Activated CD4-positive, alpha-beta T cell treated with anti-CD3 and anti-CD28 coated beads, Interleukin-2, amount 10 ng/mL, durations not matched to agents 7 days and 5 days (primary cell): ENCODE measurements at places on chromosomes 1 and 21.

GRCh38 chr1:195337646-195338045, 1270.6 kb downstream of the KCNT2 start:
- no peak overlapping the region for H3K4me3 ChIP-seq
- H3K36me3 ChIP-seq, result no peaks in the 10 kb centered on the region
- no peak overlapping the region for H3K27ac ChIP-seq
- H3K4me1 ChIP-seq, result no peaks in the 10 kb centered on the region
- no peaks in the 10 kb centered on the region for H3K27me3 ChIP-seq

DNA sequence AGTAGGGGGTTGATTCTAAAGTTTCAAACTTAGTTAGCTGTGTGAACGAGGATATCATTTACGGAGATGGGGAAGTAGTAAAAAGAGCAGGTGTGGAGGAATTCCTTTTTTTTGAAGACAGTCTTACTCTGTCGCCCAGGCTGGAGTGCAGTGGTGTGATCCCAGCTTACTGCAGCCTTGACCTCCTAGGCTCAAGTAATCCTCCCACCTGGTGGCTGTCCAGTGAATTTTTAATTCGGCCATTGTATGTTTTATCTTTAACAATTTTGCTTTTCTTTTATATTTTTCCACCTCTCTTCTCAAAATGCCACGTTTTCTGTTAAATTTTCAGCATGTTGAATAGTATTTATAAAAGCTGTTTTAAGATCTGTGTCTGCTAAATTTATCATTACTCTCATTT, 12.3 kb upstream of the CENPF start:
- no peak overlapping the region for H3K4me3 ChIP-seq
- no peak overlapping the region for H3K27ac ChIP-seq
- no peaks in the 10 kb centered on the region for H3K36me3 ChIP-seq
- DNase-seq, result no peak
- H3K27me3 ChIP-seq, result peaks cover 10% of the 10 kb centered on the region

- H3K27ac ChIP-seq, result no peak overlapping the region
- peaks cover 9% of the 10 kb centered on the region for H3K27me3 ChIP-seq
- H3K4me3 ChIP-seq, result no peak overlapping the region
Measured at GRCh38 chr1:199804526-199804925, 223.0 kb upstream of the NR5A2 start.

DNA sequence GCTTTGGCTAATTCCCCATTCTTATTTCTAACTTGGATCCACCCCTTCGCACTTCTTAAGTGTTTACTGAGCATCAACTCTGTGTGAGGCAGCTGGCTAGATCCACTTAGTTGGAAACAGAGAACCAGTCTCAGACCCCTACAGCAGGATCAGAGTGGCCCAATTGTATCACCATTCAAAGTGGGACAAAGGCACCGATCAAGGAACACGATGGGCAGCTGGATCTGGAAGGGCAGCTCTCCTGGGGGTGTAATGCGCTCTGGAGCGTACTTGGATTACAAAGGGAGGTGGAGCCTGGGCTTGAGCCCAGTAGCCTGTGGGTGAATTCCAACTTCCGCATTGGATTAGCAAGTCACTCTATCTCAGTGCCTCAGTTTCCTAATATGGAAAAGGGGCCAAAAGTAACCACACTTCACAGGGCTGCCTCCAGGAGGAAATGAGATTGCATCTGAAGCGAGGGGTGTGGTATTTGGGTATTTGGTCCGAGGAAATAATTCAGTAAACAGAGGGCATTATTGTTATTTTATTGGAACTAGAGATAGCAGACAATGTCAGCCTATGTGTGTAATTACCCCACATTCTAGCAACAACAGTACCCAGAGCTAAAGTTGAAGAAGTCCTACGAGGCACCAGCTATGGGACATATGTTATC, 11.9 kb downstream of the ECE1 start:
- peaks cover 54% of the 10 kb centered on the region for H3K4me1 ChIP-seq
- peaks cover 31% of the 10 kb centered on the region for H3K36me3 ChIP-seq
- no peak overlapping the region for H3K4me3 ChIP-seq
- no peaks in the 10 kb centered on the region for H3K27me3 ChIP-seq

DNA sequence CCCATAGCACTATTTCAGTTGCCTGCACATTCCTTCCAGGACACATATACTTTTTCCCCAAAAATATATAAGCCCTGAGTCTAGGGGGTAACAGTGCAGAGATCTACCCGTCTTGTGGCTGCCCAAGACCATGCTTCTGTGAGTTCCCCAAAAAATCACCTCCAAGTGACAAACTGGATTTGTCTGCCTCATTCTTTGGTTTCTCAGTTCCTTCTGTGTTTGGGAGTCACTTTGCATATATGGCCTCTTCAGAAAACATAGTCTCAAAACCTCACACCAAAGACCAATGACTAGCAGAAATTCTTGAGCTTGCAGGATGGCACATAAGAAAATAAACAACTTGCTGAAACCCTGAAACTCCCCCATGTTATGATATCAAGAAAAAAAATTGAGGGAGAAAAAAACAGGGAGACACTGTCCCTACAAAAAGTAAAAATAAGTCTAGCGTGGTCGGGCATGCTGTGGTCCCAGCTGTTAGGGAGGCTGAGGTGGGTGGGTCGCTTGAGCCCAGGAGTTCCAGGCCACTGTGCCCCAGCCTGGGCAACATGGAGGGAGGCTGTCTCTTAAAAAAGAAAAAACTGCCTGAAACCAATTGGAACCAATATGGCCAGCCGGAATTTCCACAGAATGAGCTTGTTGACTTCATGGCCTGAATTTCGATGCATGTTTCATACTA, 8.0 kb downstream of the JMJD4 start:
- peaks cover 17% of the 10 kb centered on the region for H3K4me1 ChIP-seq
- H3K27me3 ChIP-seq, result peaks cover 14% of the 10 kb centered on the region
- H3K36me3 ChIP-seq, result peaks cover 6% of the 10 kb centered on the region
- DNase-seq, result no peak
- peak overlapping the region; percentile 19 for H3K4me3 ChIP-seq
- peak overlapping the region; percentile 9 for H3K27ac ChIP-seq

- peaks cover 1% of the 10 kb centered on the region for H3K27me3 ChIP-seq
- no peaks in the 10 kb centered on the region for H3K36me3 ChIP-seq
- no peak for DNase-seq
- no peak overlapping the region for H3K27ac ChIP-seq
Measured at GRCh38 chr1:184499616-184500015, 112.8 kb downstream of the C1orf21 start.

DNA sequence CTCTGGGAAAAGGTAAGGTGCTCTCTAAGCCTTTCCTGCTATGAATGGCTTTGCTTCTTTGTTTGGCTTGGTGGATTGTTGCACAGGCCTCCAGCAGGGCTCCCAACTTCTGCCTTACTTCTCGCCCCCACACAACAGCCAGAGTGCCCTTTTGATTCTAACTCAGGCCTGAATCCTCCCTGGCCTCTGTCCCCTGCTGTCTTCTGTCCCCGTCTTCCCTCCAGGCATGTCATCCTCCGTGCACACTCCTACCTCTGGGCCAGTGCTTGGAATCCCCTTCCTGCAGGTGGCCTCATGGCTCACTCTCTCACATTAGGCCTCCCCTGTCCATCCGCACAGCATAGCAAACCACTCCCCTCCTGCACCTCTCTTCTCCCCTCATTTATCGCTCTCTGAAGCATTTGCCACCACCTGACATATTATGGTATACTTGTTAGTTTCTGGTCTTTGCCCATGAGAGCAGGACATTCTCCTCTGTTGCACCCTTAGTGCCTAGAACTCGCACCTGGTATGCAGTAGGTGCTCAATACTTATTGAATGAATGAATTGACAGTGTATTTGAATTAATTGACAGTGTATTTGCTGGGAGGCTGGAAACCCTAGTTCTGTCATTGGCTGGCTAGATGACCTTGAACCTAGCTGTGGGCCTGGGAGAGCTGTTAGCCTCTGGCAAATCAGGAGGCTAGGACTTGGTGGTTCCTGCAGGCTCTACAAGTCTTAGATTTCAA, 2.9 kb downstream of the ZDHHC18 start:
- no peaks in the 10 kb centered on the region for H3K27me3 ChIP-seq
- DNase-seq, result no peak
- peak overlapping the region; percentile 93 for H3K4me3 ChIP-seq
- peaks cover 85% of the 10 kb centered on the region for H3K4me1 ChIP-seq
- H3K27ac ChIP-seq, result peak overlapping the region; percentile 94
- H3K36me3 ChIP-seq, result peaks cover 56% of the 10 kb centered on the region

- H3K36me3 ChIP-seq, result no peaks in the 10 kb centered on the region
- DNase-seq, result no peak
- peaks cover 13% of the 10 kb centered on the region for H3K27me3 ChIP-seq
- H3K4me3 ChIP-seq, result no peak overlapping the region
Measured at GRCh38 chr21:44686000-44686781, 4.2 kb upstream of the KRTAP12-1 start.

DNA sequence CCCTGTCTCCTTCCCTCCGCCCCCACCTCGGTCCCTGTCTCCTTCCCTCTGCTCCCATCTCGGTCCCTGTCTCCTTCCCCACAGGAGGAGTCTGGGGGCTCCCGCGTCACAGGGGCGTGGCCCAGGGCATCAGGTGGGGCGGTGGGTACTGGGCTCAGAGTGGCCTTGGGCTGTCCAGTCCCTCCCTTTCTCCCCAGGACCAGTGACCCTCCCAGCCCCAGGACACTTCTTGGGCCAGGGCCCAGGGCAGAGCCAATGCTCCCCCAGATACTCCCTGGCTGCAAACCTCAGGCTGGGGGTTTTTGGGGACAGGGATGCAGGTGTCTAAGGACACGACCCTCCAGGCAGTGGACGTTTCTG, 6.8 kb upstream of the RNF223 start:
- H3K27ac ChIP-seq, result no peak overlapping the region
- H3K36me3 ChIP-seq, result no peaks in the 10 kb centered on the region
- no peaks in the 10 kb centered on the region for H3K27me3 ChIP-seq
- no peak for DNase-seq
- peaks cover 2% of the 10 kb centered on the region for H3K4me1 ChIP-seq

DNA sequence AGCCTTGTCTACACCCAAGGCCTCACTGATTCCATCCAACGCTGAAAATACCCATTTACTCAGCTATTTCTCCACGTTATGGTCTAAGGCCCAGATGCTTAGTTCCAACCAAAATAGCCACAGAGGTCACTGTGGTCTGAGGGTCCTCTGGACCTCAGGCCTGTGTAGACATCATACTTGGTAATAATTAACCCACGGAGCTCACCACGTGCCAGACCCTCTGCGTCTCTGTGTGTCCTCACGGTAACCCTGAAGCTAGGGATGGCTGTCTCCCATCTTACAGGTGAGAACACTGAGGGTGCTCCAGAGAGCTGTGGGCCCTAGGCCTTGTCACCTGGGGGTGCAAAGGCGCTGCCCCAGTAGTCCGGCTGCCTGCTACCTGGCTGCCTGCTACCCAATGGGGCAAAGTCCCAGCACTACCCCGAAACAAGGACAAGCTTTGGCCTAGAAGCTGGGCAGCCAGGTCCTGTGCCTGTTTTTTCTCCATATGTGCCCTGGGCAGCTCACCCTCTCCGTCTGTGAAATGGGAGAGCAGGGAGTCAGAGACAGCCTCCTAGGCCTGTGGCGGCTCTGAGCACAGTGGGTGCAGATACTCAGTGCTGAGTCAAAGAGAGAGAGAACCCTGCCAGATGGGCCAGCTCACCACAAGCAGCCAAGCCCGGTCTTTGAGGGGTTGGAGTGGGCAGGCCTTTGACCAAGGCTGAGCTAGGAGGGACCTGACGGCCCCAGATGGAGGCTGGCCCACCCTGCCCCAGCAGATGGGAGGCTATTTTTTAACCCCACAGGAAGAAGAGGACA, 17.0 kb upstream of the RUNX3 start:
- peak overlapping the region; percentile 46 for H3K27ac ChIP-seq
- H3K36me3 ChIP-seq, result peaks cover 41% of the 10 kb centered on the region
- no peak overlapping the region for H3K4me3 ChIP-seq
- H3K4me1 ChIP-seq, result peaks cover 80% of the 10 kb centered on the region

DNA sequence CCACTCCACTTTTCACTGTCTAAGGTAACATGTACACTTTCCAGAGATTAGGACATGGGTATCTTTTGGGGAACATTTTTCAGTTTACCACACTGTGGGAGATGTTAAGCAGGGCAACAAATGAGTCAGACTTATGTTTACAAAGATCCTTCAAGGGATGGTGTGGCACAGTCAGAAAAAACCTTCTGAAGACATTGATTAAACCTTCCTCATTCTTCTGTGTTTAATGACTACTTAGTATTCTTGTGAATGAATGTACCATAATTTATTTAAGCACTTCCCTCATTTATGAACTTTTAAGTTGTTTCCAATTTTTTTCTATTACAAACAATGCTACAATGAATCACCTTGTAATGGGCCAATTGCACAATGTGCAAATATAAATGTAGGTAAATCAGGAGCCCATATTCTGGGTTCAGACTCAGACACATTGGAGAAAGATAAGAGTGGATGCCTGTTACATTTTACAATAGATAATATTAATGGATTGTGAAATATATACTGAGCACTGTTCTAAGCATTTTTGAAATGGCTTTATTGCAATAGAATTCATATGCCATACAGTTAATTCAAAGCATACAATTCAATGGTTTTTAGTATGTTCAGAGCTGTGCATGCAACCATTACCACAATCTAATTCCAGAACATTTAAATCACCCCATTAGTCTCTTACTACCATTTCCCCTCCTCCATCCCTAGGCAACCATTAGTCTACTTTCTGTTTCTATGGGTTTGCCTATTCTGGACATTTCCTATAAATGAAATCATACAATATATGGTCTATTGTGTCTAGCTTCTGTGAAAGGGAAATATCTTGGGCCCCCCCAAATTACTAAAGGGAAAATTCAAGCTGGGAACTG, 1.9 kb upstream of the SFT2D2 start:
- no peak overlapping the region for H3K27ac ChIP-seq
- DNase-seq, result no peak
- H3K4me1 ChIP-seq, result peaks cover 35% of the 10 kb centered on the region

DNA sequence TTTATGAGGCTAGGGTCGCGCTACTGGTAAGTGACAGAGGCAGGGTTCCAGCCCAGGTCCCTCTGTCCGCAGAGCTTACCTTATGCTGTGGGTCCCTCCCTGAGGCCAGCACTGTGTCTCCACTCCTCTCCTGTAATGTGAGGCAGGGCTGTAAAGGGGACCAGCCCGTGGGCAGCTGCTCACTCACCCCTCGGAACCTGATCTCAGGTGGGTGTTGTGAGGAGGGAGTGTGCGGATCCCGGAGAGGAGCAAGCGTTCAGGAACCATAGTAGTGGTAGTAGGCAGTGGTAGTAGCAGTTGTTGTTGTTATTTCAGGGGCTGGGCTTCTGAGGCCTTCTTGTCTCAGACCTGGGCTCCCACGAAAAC, 1.7 kb downstream of the ZC3H12A start:
- no peaks in the 10 kb centered on the region for H3K27me3 ChIP-seq
- H3K36me3 ChIP-seq, result peaks cover 55% of the 10 kb centered on the region
- DNase-seq, result no peak
- peak overlapping the region; percentile 94 for H3K4me3 ChIP-seq
- H3K27ac ChIP-seq, result peak overlapping the region; percentile 98

DNA sequence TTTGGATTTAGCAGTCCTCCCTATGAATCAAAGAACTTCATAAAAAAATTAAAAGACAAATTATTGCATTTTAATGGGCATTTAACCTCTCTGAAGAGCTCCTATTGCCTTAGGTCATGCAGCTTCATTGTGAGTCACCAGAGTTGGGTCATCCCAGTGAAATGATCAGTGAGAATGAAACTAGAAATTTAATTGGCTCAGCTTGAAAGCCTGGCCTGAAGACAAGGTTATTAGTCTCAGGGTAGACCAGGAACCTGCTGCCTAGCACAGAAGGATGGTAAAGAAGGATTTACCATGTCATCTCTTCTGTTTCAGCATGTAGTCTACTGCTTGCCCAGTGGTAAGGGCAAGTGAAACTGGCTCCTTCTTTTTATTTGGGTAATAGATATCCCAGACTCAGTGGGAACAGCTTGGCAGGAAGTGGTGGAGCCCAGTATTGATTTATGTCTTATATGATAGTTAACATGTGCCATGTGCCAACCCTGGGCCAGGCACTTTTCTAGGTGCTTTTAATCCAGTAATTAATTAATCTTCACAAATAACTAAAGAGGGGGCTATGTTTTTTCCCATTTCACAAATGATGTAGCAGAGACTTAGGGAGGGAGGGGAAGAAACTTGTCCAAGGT, 23.6 kb downstream of the LAMC2 start:
- no peak overlapping the region for H3K27ac ChIP-seq
- H3K4me3 ChIP-seq, result no peak overlapping the region
- peaks cover 15% of the 10 kb centered on the region for H3K27me3 ChIP-seq
- peaks cover 3% of the 10 kb centered on the region for H3K4me1 ChIP-seq
- no peak for DNase-seq
